ENCODE measurements at places on chromosomes 2 and 18. TPM values are rescaled to one million over a fixed set of nuclear protein-coding genes. Genes with fewer than 3 reads are reported as not detected.

The CD8B gene
- total RNA-seq: not detected

The POU3F3 gene
- total RNA-seq: under 0.01 TPM

The CHAC2 gene
- 6.9 TPM for total RNA-seq

The CLHC1 gene
- 6.9 TPM for total RNA-seq

The UGT1A10 gene
- total RNA-seq: not detected

The POMC gene
- total RNA-seq: 0.98 TPM

The NAT8 gene
- total RNA-seq: not detected

The IL36RN gene
- not detected for total RNA-seq

The AQP12B gene
- total RNA-seq: not detected

The MAP3K19 gene
- not detected for total RNA-seq

The CYBRD1 gene
- 26.0 TPM for total RNA-seq

The SERPINB4 gene
- total RNA-seq: not detected

The LDLRAD4 gene
- total RNA-seq: 7.0 TPM

The SAG gene
- not detected for total RNA-seq

The C2orf81 gene
- total RNA-seq: 0.19 TPM
